ENCODE measurements at places on chromosomes 1 and 21. TPM values are rescaled to one million over a fixed set of nuclear protein-coding genes. Genes with fewer than 3 reads are reported as not detected.

- peak; percentile 80 for DNase-seq
Measured at GRCh38 chr1:145845514-145846161, at the start of gene NUDT17. NUDT17 (plus strand) TSS chr1:145845630; CDS start chr1:145845641, 11 bp downstream.

- DNase-seq, result peak; percentile 65
Measured at GRCh38 chr1:156625436-156626078, 6.3 kb downstream of the HAPLN2 start.

DNA sequence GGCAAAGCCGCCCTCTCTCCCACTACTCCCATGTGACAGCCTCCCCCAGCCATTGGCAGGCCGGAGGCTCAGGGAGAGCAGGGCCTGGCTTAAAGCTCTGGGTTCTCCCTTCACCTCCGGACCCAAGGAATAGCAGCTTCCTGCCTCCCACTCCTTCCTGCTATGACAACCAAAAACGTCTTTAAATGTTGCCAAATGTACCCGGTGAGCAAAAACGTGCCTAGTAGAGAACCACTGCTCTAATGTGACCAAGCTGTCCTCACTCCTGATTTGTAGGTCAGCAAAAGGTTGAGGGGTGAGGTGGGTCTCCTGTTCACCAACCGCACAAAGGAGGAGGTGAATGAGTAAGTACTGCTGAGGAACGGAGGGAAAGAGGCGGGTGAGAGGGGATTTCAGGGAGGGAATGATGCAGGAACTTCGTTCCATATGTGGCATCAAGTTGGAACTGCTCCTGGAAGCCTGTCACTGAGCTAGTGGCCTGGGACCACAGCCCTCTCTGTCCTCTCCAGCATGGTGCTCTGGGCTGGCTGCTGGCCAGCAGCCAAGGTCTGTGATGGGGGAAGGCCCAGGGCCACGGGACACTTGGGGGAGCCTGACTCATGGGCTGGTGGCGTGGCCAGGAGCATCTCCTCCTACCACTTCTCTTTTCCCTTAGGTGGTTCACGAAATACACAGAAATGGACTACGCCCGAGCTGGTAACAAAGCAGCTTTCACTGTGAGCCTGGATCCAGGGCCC lies 5.7 kb downstream of the MRTO4 start:
- peak; percentile 21 for DNase-seq

- DNase-seq, result no peak
Measured at GRCh38 chr1:245677461-245678240, 522.9 kb downstream of the KIF26B start.

GRCh38 chr1:200115532-200115931 lies 88.0 kb downstream of the NR5A2 start:
- no peak for DNase-seq

DNA sequence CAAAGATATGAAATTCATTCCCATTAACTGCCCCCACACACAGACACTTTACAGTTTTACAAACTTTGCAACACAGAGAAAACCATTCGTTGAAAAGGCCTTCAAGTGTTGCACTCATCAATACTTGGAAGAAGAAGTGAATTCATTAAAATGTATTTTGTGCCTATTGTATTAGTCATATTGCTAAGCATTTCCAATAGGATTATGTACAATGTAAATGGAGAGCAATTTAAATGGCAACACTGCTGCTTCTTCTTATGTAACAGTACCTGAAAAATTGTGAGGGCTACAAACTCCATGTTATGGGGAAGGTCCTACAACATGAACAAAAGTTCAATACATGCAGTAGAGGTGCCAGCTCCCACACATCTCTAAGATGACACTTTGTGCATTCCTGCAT lies 209.3 kb upstream of the POGK start:
- DNase-seq, result no peak

DNA sequence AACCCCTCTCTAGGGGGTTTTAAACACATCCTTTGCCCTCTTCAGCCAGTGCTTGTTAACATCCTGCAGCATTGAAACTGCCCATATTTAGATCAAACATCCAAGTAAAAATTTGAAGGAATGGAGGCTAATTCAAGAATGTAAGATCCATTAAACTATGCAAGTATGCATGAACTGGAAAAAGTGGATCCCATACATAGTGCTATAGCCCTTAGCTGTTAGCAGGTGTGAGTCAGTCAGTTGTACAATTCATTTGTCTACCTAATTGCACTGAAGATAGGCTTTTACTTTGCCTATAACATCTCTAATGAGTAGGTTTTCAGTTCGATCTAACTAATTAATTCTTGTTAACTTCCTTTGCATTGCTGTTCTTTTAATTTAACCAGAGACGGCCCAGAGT lies 270.9 kb downstream of the LMO4 start:
- DNase-seq, result no peak

GRCh38 chr1:241608379-241609033 lies 31.7 kb downstream of the CHML start:
- no peak for DNase-seq

GRCh38 chr1:214943054-214943453 lies 139.5 kb upstream of the KCNK2 start:
- DNase-seq, result no peak

DNA sequence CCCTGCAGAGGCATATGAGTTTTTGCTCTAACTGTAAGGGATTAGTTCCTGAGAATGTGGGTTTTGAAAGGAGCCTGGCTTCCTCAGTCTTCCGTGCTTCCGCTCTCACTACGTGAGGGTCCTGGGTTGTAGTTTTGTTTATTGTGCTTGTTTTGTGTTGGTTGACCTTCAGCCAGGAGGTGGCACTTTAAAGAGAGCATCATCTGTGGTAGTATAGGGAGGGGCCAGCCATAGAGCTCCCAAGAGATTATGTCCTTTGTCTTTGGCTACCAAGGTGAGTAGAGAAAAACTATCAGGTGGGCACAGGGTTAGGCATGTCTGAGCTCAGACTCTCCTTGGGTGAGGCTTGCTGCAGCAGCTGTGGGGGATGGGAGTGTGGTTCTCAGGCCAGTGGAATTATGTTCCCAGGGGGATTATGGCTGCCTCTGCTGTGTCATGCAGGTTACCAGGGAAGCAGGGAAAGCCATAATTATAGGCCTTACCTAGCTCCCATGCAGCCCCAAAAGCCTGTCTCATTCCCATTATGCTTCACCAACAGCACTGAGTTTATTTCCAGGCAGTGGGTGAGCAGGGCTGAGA lies 23.5 kb downstream of the CYP4B1 start:
- no peak for DNase-seq

DNA sequence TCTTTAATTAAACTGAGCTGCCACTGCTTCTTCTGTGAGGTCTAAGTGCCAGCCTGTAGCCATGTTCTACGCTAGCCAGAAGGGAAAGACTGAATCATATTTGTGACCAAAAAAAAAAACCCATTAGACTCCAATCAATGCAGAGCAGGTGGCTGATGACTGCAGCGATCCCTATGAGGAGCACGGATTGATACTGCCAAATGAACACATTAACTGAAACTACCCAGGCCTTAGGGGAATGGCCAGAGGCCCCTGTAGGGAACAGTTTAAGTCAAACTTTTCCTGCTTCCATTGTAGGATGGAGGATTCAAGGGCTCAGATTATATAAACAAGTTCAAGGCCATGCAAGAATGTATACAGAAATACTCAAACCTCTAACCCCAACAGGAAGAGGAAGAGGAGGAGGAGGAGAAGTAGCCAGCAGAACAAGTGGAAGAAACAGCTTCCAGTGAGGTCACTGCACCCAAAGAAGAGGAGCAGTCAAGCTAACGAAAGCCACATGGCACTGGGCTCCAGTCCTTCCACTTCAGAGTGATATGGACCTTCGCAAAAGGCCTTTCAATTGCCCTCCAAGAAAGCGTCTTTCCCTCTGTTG lies 328.3 kb downstream of the SMYD3 start:
- no peak for DNase-seq

DNA sequence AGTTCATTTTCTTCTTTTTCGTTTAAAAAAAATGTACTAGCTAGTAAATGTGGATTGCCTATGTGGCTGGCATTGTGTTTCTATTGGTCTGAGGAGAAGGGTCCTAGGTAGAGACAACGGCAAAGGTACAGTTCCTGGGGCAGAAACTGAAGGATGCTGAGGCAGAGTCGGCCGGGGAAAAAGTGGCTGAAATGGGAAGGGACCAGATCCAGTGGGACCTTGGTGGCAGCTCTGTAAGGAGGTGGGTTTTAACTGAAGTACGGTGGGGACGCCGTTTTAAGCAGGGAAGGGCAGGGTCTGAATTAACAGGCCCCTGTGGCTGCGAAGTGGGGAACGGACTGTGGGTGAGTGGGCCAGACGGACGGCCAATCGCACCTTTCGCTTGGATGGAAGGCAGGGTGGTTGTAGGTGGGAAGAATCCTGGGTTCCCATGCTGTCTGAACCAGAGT lies 420 bp upstream of the VPS13D start:
- no peak for DNase-seq

- no peak for DNase-seq
Measured at GRCh38 chr21:27067226-27067625, 100.3 kb upstream of the ADAMTS5 start.

RAP1GAP gene
- total RNA-seq, result 0.41 TPM

WNT2B gene
- total RNA-seq, result not detected

SPAG17 gene
- total RNA-seq, result not detected

PEF1 gene
- 79.6 TPM for total RNA-seq

NBPF3 gene
- total RNA-seq, result 3.3 TPM

PIK3R3 gene
- 0.45 TPM for total RNA-seq

PHLDA3 gene
- 19.5 TPM for total RNA-seq
